ENCODE measurements at places on chromosomes 12 and 14.

DNA sequence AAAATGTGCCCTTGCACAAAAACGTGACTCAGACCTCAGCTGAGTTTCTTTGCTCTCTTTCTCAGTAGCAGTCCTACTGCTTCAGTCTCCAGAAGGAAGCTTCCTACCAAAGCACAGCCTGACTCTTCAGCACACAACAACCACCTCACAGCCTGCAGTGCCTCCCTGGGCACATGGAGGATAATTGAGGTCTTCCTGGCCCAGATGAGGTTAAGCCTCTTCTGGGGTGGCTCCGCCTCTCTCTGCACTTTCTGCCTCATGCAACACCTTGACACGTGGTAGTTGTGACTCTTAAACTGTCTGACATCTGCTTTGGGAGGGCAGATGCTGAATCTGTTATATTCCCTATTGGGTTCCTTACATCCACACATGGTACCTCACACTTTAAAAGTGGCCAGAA is 33.8 kb downstream of the GIT2 start:
- no peak for DNase-seq

DNA sequence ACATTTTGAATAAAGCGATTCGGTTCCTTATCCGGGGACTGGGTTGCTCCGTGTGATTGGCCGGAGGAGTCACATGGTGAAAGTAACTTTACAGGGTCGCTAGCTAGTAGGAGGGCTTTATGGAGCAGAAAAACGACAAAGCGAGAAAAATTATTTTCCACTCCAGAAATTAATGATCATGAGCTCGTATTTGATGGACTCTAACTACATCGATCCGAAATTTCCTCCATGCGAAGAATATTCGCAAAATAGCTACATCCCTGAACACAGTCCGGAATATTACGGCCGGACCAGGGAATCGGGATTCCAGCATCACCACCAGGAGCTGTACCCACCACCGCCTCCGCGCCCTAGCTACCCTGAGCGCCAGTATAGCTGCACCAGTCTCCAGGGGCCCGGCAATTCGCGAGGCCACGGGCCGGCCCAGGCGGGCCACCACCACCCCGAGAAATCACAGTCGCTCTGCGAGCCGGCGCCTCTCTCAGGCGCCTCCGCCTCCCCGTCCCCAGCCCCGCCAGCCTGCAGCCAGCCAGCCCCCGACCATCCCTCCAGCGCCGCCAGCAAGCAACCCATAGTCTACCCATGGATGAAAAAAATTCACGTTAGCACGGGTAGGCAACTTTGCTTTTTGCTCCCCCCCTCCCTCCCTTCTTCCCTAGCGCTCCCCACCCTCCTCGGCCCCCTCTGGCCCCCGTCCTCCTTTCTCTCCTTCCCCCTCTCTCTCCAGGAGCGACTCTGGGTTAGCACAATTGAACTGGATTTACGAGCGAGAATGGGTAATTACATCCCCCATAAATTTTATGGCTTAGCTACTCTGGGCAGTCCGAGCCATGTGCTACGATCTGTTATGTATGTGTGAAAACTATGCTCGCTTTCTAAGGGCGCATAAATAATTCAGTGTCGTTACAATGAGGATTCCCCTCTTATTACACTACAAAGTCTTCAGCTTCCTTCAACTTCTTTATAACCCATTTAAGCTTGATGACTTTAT is at the start of gene HOXC4:
TSS of gene HOXC4 (plus strand) at position 85 of the 991 bp plus-strand sequence. CDS start at position 173, 88 bp downstream.
- no peak for DNase-seq

- no peak for DNase-seq
Observed at GRCh38 chr12:108526482-108527165, 11.5 kb downstream of the FICD start.

DNA sequence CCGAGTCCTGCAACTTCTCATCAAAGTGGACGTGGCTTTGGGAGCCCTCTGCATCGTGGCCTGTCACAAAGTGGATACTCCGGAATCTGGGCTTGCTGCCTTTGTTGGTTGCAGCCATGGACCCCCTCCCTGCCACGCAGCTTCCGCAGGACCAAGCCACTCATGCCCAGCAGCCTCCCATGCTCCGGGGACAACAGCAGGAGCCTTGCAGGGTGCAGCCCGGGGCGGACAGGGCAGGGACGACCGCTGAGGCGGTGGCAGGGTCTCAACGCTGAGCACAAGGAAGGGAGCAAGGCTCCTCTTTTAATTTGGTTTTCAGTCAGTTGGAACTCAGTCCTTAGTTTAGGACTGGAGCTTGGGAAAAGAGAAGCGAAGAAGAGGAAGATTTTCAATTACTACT is 12.1 kb upstream of the ADCY6 start:
- no peak for DNase-seq

DNA sequence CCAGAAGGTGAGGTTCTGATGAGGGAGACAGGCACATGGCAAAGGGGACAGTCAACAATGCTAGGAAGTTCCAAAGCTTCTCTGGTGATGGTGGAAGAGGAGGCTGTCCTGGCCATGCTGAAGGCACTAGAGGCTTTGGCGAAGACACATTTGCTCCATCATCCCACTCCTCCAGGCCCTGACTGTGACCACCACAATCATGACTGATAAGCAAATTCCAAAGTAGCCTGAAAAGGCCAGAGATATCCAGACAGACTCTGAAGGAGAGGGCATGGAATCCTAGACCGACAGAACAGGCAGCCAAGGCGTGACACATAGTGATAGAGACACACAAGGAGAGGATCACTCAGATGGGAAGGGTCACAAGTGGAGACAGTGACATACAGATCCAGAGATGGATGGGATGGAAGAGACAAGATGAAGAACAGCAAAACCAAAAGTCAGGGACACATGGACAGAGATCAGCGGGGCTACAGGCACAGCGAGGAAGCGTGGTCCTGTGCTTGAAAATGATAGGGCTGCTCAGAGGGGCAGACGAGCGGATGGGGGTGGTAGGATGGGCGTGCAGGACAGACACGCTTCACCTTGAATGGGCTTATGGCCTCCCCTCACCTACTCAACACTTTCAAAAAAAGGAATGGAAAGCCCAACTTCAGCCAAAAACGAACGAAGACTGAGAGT is 1.3 kb downstream of the ZFHX2 start:
- DNase-seq = no peak

DNA sequence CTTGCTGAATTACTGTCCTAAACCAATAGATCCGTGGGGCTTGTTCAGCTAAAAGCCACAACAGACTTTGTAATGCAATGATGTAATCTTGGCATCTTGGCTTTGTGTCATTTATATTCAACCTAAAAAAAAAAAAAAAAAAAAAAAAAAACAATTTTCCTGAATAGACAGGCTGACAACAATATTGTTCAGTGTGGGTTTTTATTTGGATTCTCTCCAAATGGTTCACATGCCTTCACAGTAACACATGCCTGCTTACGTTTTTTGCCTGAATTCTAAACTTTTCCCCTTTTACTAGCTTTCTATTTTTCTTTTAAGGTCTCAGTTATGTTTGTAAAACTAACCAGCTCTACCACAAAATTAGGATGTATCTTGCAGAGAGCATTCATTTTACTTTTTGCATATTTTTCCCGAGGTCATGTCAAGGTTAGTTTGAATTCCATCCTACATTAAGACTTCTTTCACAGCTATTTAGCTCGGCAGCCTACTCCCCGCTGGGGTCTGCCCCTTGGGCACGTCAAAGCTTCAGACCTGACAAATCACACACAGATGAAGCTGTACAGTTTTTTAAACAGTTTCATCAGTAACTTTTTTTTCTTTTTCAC is 213.7 kb upstream of the NPAS3 start:
- no peak for DNase-seq

- DNase-seq = no peak
Observed at GRCh38 chr12:49936925-49937324, 13.6 kb upstream of the AQP2 start.

DNA sequence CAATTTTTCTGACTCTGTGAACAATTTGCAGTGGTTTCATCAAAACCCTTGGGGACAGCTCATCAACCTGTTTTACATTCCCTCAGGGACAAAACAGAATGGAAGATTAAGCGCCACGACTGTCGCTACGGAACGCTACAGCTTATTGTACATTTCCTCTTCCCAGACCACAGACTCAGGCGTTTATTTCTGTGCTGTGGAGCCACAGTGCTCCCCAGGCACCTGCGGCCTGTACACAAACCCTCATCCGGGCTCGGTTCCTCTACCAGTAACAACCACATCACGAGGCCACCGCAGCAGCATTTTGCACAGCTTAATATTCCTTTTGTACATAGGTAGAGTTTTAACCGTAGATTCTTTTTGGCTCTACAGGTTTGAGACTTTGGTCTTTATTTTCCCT is 397.4 kb upstream of the OR4E1 start:
- peak; percentile 72 for DNase-seq

- DNase-seq = peak; percentile 40
Observed at GRCh38 chr14:103393676-103394626, 8.7 kb downstream of the MARK3 start.

DNA sequence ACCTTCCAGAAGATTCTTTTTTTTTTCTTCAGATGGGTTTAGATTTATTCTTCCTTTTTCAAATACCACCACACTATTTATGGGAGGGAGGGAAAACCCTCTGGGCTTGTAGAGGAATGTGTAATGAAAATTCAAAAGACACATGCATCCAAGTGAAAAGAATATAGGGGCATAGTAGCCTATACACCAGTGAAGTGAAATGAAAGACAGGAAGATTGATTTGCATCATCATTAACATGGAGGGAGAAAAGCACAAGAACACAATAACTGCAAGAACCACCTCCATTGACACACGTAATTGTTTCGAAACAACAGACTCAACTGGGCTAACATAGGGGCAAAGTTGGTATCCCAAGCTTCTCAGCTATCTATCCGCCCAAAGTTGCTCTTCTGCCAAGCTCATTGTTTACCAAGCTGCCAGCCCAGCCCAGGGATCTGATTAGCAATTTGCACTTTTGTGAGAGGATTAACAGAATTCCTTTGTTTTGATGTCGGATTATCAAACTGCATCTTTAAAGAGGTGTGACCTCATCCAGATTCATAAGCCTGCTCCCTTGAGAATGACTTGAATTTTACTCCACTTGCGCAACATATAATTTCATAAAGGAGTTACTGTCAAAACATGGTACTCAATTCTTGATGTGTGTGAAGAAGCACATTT is 430.5 kb upstream of the SOX5 start:
- DNase-seq = no peak
